ENCODE measurements at places on chromosomes 12 and 14.
A peak's percentile ranks its signal among the peaks of the same experiment; 100 is the strongest.

- DNase-seq, result peak; percentile 87
Measured at GRCh38 chr14:90658541-90658967, 157.7 kb downstream of the TTC7B start.

DNA sequence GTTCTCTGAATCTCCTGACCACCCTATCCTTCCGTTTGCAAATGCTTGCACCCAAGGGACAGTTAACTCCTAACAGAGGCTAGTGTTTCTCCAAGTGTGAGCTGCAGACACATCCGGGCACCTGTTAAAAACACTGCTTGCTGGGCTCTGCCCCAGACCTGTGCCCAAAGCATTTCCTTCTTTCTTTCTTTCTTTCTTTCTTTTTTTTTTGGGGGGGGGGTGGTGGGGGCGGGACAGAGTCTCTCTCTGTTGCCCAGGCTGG lies 42.5 kb downstream of the SPRING1 start:
- no peak for DNase-seq

- DNase-seq, result no peak
Measured at GRCh38 chr14:61226015-61226654, 55.0 kb downstream of the TMEM30B start.

DNA sequence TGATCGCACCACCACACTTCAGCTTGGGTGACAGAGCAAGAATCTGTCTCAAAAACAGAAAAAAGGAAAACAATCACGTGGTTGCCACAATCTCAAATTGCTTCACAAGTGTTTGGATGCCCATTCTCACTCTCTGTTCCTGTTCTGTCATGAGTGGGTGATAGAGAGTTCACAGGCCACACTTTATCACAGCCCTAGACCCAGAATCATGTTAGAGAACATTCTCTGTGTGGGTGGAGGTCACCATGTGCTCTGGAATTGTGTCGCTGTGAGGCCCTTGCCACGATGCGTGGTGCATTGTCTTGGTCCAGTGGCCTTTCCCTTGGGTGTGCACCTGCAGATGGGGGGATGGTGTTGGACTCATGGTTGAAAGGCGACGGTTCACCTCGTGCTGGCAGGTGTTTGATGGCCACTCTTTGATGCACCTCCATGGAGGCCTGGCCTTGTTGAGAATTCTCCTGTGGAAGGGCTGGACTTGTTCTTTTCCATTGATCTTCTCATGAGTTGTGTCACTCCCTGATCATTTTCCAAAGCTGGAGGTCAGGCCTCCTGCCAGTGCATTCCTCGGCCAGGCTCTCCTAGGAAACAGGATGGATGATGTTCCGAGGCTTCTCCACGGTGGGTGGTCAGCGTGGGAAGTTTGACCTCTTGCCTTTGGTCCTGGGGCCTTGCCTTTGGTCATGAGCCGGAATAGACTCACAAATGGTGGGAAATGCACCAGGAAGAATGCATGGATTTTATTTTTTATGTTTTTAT lies 91.9 kb downstream of the SLC24A4 start:
- DNase-seq, result no peak

- no peak for DNase-seq
Measured at GRCh38 chr12:93689076-93689834, 12.1 kb downstream of the CRADD start.

DNA sequence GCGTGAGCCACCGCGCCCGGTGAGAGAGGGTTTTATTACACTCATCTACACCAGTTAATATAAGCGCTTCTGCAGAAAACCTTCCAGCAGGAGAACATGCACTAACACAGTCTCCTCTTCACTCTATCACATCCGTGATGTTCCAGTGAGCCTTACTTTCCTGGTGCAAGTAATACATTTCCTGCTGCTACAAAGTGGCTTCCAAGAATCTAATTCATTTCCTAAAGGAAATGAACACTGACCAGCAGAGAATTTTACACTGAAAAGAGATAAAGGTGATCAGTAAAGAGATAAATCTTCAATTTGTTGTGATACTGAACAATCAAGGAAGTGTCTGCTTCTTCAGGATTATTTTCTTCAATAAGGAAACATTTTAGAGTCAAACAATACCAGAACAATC lies 39.5 kb downstream of the ZFYVE21 start:
- DNase-seq, result no peak

DNA sequence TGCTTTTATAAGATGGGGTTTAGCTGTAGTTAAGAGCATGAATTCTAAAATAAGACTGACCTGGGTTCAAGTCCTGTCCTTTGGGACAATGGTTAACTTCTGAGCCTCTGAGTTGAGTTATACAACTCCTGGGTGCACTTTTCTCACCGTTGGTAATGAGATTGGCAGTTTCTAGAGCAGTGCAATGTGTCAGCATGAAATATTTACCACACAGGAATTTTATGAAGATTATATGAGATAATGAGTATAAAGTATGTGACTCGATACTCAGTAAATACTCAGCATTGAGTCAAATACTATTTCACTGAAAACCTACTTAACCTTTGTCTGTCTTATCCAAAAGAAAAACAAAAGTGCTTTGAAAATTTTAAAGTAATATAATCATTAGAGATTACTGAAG lies 214.2 kb downstream of the CPNE8 start:
- peak; percentile 60 for DNase-seq
